ENCODE measurements at places on chromosomes 1 and 21. TPM values are rescaled to one million over a fixed set of nuclear protein-coding genes. Genes with fewer than 3 reads are reported as not detected.

- no peaks in the 10 kb centered on the region for H3K27me3 ChIP-seq
- no peak overlapping the region for H3K4me3 ChIP-seq
- no peak overlapping the region for H3K27ac ChIP-seq
- no peaks in the 10 kb centered on the region for H3K36me3 ChIP-seq
- no peaks in the 10 kb centered on the region for H3K4me1 ChIP-seq
Observed at GRCh38 chr1:233393926-233394680, 66.6 kb downstream of the MAP3K21 start.

DNA sequence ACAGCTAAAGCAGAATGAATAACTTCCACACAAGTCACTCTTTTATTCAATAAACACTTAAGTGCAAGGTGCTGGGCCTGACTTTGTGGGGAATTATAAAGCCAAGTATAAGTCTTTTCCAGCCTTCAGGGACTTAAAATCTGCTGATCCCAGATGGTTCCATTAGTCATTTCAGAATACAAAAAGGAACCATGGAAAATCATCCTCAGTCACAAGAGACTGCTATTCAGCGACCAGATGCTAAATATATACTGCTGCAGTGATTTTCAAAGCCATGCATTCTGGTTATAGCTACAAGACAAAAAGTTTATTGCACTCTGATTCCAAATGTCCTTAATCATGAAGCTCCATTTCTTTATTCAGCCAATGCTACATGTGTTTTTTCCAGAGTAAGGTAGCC lies 25.7 kb downstream of the GLMN start:
- DNase-seq = no peak
- no peaks in the 10 kb centered on the region for H3K4me1 ChIP-seq
- H3K27me3 ChIP-seq = no peaks in the 10 kb centered on the region
- H3K4me3 ChIP-seq = no peak overlapping the region

GRCh38 chr21:22164912-22165311 lies 1166.7 kb downstream of the NCAM2 start:
- H3K36me3 ChIP-seq = no peaks in the 10 kb centered on the region
- H3K4me1 ChIP-seq = no peaks in the 10 kb centered on the region
- H3K27ac ChIP-seq = no peak overlapping the region
- H3K4me3 ChIP-seq = no peak overlapping the region

- H3K4me3 ChIP-seq = no peak overlapping the region
- no peaks in the 10 kb centered on the region for H3K36me3 ChIP-seq
- DNase-seq = no peak
- peaks cover 21% of the 10 kb centered on the region for H3K27me3 ChIP-seq
- H3K27ac ChIP-seq = no peak overlapping the region
Observed at GRCh38 chr1:934991-935750, 11.4 kb downstream of the SAMD11 start.

- H3K27me3 ChIP-seq = no peaks in the 10 kb centered on the region
- no peaks in the 10 kb centered on the region for H3K36me3 ChIP-seq
- H3K4me3 ChIP-seq = no peak overlapping the region
- H3K27ac ChIP-seq = no peak overlapping the region
Observed at GRCh38 chr1:168945870-168946269, 160.6 kb upstream of the ATP1B1 start.

The ITSN1 gene
- total RNA-seq = 31.7 TPM

GRCh38 chr1:62588000-62588399 lies 9.3 kb upstream of the ANGPTL3 start:
- no peaks in the 10 kb centered on the region for H3K27me3 ChIP-seq
- DNase-seq = no peak
- H3K27ac ChIP-seq = no peak overlapping the region
